Stimulated activated CD4-positive, alpha-beta T cell treated with anti-CD3 and anti-CD28 coated beads, Interleukin-4, amount 100 ng/mL, for 48 hours (primary cell): ENCODE measurements at places on chromosomes 16 and 17.

DNA sequence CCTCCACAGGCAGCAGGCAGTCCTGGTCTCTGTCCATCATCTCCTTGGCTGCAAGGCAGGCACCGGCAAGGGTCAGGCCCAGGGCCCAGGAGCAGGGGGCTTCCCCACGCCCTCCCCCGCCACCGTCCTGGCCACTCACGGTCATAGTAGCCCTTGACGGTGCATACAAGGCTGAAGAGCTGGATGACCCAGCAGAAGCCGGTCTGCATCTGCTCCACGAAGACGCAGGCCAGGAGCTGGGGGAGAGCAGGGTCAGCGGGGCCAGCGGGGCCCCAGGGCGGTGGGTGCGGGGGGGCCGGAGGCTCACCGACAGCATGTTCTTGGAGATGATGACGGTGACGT is 20.1 kb downstream of the CTU2 start:
- no peak for DNase-seq

GRCh38 chr16:20510323-20510722 is 59.0 kb downstream of the ACSM2A start:
- no peak for DNase-seq

GRCh38 chr17:1762901-1763898 is 1.3 kb downstream of the SERPINF1 start:
- no peak for DNase-seq

DNA sequence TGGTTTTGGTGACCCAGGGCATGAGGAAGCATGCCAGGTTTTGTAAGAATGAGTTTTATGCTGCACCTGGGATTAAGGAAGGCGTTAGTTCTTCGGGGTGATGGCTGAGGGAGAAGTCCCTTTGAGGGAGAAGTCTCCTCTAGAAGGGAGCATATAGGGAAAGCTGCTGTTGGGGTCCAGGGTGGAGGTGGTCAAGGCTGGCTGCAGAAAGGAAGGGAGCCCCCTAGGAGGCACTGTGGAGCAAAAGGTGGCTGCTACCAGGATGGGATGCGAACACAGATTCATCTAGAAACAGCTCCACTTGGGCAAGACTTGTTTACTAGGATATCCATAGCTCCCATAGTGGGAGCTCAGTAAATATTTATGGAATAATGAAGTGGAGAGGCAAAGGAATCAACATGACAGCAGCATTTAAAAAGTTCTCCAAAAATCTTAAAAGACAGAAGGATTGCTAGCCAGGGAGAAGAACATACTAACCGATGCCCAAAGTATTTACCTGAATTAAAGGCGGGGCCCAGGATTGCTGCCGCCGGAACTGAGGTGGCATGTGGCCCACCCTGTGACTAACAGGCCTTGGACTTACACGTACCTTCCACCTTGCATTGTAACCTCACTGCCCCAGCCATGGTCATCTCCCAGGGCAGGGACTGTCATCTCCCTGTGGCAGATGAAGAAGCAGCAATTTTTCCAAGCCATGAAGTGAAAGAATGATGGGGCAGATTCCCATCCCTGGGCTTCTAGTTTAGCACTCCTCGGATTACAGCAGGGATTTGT is 7.1 kb upstream of the LPCAT2 start:
- DNase-seq: no peak

DNA sequence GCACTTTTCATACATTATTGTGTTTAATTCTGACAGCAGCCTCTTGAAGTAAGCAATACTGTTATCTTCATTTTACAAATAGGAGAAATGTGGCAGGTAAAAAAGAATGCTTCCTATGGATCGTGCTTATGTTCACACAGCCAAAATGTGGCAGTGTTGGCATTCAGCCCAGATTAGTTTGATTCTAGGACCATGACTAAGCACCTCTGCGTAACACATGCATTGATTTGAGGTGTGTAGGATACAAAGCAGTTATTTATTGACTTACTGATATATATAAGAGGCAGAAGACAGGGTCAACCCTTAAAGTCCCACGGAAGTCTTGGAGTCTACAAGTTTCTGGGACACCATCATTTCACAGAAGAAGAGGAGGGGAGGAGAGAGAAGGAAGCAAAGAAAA is 1144.4 kb upstream of the GOT2 start:
- no peak for DNase-seq

- no peak for DNase-seq
Observed at GRCh38 chr16:72226136-72226535, 54.2 kb upstream of the PMFBP1 start.

DNA sequence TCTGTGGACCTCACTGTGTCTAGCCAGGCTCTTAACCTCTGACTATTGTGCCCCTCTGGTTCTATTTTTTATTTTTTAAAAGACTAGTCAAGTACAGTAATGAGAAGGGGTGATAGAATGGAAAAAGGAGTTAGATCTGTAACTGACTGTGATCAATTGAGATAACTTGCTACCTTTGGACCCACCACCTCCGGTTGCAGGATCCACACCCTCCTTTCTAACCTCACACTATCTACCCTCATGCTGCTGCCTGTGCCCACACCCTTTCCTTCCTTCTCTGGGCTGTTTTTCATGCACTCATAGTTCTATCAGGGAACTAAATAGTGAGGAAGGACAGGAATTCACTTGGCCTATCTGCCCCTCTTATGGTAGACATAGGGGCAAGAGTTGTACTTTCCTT is 172.3 kb downstream of the KATNIP start:
- DNase-seq: no peak

DNA sequence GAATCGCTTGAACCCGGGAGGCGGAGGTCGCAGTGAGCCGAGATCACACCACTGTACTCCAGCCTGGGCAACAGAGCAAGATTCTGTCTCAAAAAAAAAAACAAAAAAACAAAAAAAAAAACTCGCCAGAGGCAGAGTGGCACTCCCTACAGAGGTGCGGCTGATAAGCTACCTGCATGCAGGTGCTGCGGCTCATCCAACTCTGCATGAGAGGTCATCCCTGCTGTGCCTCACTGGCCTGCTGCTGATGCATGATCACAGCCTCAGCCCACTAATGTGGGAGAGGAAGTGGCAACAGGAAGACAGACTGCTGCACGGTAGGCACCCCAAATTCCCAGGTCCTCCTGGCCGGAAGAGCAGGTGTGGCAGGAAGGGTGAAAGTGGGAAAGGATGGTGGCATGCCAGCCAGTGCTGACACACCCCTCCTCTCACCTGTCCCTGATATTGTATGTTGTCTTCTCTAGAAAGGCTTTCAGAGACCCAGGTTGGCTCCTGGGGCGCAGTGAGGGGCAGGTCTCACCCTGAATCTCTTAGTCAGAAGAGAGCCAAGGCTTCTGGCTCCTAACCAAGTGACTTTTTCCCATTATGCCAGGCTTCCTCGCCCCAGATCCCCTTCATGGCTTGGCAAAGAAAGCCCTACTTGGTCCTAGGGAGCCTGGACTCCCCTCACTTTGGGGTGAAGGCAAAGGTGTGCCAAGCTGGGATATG is 11.8 kb downstream of the NXPH3 start:
- no peak for DNase-seq

DNA sequence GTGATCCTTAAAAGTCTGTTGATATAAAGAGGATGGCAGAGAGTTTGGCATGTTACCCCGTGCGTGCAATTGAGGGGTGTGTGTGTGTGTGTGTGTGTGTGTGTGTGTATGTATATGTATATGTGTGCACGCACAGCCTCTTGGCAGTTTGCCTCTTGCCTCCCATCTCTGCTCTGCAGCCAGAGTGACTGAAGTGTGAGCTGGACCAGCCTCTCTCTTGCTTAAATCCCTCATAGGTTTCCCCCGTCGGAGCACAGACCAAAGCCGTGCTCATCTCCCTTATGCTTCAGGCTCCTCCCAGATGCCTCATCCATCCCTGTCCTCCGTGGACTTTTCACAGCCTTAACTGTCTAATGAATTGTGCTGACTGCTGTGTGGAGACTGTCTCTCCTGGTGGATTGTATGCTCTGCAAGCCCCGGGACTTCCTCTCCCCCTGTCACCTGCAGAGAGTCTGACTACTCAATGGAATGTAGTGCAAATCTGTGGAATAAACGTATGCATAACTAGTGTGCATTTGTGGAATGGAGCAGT is 413.5 kb downstream of the CPPED1 start:
- DNase-seq: no peak

DNA sequence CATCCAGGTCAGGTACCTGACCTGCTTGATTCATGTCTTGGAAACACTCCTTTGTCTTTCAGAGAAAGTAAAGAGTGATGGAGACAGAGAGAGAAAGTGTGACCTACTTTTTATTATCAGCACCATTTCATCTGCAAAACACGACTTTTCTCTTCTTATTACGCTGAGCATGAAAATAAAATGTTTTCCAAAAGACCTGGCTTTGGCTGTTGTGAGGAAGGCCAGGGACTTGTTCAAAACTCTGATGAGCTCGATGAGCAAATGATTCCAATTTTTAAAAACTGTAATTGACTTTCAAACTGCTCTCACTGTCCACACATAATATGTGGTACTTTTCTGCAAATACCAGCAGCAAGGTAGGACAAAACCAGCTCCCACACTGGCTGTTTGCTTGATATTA is 679.9 kb downstream of the MAF start:
- no peak for DNase-seq

GRCh38 chr17:49866019-49866380 is 18.1 kb upstream of the TAC4 start:
- no peak for DNase-seq

GRCh38 chr16:46899443-46900143 is 15.4 kb downstream of the GPT2 start:
- DNase-seq: no peak

- no peak for DNase-seq
Observed at GRCh38 chr17:37278247-37278894, 97.4 kb upstream of the C17orf78 start.

DNA sequence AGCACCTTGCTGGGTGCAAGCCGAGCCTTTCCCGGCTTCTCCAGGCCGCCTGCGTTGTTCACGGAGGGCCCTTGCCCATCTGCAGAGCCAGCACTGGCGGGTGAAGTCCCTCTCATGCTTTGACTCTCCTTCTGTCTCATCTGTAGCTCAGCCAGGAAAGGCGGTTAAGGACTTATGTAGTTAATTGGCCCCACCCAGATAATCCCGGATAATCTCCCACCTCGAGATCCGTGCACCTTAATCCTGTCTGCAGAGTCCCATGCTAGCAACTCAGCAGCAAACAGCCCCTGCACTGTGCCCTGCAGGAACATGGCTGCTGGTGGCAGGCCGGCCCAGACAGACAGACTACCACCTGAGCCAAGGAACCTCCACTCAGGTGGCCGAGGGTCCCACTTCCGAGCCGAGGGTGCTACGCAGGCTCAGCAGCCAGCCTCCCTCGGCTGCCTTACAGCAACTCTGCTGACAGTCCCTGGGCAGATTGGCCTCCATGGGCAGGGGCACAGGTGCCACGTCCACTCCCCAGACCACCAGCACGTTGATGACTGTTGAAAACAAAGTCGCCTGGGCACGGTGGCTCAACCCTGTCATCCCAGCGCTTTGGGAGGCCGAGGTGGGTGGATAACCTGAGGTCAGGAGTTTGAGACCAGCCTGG is 16.9 kb downstream of the RAB40C start:
- DNase-seq: no peak

DNA sequence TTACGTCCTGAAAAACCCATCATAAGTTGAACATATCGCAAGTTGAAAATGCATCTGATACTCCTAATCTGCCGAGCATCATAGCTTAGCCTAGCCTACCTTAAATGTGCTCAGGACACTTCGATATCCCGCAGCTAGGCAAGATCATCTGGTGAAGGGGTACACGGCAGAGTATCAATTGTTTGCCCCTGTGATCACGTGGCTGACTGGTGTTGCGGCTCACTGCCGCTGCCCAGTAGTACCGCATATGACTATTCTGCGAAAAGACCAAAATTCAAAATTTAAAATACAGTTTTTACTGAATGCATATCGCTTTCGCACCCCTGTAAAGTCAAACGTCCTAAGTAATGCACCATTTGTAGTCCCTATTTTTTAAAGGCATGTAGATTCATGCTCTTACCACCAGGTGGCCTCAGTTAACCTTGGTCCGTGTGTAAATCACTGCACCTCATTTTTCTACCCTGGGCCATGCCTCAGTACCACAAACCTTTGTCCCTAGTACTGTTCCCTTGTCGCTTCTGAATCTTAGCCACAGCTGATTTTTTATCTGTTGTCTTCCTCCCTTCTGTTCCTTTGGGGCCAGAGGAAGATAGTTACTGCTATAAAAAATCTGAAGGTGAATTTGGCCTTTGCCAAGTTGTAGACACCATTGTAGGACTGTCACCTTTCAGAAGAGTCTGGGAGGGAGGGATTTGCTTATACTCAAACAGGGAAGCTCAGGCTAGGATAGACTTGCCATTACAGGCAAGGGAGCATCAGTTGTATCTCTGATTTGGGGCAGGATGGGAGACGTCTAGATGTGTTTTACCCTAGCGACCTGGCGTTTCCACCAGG is 34.4 kb downstream of the WWP2 start:
- DNase-seq: no peak

DNA sequence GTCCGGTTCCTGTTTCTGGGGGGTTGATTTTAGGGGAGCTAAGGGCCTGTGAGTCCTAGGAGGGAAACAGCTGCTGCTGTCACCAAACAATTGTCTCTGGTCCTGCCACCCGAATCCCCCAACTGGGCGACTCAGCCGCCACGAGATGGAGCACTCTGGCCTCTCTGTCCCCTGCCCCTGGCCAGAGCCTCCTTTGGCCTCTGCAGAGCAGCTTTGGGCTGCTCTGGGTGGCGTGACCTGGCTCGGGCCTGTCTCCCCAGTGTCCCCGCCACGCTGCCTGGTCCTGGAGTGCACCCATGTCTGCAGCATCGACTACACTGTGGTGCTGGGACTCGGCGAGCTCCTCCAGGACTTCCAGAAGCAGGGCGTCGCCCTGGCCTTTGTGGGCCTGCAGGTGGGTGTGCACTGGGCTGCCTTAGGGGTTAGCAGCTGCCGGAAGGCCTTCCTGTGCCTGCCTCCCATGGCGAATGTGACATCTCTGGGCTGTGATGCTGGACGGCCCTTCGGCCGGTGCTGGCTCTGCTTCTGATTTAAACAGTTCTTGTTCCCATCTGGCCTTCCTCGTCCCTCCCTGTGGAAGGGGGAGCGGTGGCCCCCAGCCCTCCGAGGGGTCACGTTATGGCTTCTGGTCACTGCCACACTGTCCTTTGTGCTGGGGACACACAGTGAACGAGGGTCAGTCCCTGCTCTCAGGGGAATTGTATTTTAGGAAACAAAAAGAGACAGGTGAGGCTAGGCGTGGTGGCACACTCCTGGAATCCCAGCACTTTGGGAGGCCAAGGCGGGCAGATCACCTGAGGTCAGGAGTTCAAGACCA is 11.6 kb upstream of the RNF213 start:
- DNase-seq: no peak
